ENCODE measurements at places on chromosomes 16 and 17.

- DNase-seq, result peak; percentile 11
These were observed 86.4 kb downstream of the FOXL1 start for GRCh38 chr16:86664522-86665318.

DNA sequence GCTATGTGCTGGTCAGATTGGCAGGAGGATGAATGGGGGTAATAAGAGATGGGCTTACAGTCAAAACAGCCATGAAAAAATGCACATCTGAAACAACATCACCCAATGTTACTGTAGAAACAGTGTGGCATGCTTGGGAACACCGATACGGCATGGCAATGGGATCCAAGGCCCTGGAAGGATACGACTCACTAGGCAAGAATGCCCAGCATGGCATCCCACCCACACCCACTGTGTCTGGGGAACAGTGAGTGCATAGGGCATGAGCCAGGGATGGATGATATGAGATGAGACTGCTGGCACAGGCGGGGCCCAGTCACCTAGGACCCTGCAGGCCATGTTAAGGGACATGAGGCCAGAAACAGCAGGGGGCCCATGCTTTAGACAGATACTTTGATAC is 11.5 kb downstream of the TRIM25 start:
- no peak for DNase-seq

DNA sequence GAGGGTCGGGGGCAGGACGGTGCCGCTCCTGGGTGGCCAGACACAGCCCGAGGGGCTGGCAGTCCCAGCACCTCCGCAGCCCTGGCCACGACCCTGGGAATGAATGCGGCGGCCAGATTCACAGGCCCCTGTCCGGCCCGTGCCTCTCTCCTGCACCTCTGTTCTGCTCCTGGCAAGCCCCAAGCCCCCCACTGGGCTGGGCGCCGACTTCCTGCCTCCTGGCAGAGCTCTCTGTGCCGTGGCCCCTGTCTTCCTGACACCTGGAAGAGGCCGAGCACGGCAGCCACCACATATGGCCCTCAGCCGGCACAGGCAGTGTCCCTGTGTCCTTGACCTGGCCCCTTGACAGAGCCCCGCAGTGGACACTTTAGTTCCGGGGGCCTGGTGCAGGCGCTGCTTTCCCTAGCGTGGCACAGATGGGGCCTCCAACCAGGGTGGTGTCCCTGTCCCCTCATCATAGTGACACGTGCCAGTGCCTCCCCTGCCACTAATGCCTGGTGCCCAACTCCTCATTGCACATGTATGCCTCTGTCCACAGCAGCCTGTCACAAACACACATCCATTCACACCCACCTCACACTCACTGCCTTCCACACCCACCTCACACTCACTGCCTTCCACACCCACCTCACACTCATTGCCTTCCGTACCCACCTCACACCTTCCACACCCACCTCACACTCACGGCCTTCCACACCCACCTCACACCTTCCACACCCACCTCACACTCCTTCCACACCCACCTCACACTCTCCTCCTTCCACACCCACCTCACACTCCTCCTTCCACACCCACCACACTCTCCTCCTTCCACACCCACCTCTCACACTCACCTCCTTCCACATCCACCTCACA is 110.6 kb upstream of the PLCG2 start:
- DNase-seq, result no peak

- no peak for DNase-seq
These were observed 80.3 kb downstream of the MRTFB start for GRCh38 chr16:14151256-14152030.

DNA sequence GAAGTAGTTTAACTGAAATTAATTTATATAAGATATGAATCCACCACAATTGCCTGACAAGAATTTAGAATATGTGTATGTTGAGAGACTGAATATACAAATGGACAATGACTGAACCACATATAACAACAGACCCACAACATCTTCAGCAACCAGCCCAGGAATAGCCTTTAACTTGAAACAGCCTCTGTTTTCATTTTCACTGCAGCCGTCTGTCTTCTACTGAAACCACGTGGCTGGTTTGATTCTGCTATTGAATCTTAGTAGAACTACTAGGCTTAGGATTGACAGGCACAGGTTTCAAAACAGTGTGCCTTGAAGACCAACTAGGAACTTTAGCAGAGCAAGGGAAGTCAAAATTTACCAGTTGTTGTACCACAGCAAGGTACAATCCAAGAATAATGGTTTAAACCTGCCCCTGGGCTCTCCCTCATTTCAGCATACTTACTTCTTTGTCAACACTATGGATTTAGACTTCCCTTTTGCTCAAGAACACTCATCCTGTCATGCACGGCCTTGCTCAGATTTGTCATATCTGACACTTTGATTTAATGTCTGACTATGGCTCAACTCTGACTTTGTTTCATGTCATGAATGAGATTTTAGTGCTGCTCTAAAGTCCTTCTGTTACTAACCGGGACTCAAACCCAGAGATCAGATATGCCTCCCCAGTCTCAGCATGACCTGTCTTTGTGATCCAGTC is 355.0 kb downstream of the KIF2B start:
- no peak for DNase-seq

GRCh38 chr17:64492481-64493109 is 4.3 kb downstream of the POLG2 start:
- no peak for DNase-seq

- no peak for DNase-seq
These were observed 147.8 kb downstream of the IRF8 start for GRCh38 chr16:86046667-86047270.

DNA sequence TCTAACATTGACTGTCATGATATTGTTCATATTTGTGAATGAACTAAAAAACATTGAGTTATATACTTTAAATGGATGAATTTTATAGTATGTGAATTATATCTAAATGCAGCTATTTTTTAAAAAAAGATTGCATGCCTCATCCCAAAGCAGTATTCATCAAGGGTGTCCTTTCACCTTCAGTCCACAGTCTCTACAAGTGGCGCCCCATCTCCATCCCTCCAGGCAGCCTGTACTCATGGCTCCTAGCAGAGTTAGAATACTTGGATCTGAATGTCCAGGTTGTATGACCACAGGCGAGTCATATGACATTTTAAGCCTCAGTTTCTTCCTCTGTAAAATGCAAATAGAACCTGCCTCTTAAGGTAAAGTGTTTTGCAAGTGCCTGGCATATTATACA is 69.8 kb downstream of the TMEM100 start:
- DNase-seq, result no peak

- DNase-seq, result no peak
These were observed 18.4 kb downstream of the SYT17 start for GRCh38 chr16:19186408-19186807.

- DNase-seq, result no peak
These were observed 223.5 kb downstream of the CCDC182 start for GRCh38 chr17:57521606-57522005.

DNA sequence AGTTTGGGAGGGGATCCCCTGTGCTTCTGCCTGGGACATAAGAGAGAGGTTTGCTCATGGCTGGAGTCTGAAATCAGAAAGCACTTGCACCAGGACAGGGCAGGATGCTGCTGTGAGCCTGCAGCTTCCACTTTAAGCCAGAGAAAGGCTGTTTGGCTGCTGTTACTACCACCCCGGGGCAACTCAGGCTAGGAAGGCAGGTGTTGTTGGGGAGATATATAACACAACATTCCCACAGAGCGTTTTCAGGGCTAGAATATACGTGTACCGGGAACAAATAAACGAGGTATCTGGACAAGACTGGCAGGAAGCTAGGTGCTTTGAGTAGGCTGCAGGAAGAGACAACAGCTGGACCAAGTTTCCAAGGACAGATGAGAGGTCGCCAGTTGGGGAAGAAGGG is 313.3 kb upstream of the CCL2 start:
- DNase-seq, result no peak

DNA sequence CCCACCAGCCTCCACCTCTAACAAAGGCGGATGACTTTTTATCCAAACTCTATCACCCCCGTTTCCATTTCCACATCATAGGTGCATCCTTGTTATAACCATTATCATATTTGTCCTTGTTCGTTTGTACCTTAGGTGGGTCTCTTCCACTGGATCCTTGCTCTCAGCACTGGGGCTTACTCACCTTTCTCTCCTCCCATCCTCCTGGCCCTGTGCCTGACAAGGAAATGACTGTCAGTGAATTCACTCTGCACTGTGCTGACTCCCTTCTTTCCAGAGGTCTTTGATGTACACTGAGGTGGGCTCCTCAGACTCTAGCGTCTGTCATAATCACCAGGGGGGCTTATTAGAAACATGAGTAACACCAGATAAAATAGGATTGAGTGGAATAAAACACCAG is 3.1 kb downstream of the GSG1L2 start:
- DNase-seq, result no peak

GRCh38 chr17:7711051-7711755 is 6.2 kb downstream of the EFNB3 start:
- no peak for DNase-seq

DNA sequence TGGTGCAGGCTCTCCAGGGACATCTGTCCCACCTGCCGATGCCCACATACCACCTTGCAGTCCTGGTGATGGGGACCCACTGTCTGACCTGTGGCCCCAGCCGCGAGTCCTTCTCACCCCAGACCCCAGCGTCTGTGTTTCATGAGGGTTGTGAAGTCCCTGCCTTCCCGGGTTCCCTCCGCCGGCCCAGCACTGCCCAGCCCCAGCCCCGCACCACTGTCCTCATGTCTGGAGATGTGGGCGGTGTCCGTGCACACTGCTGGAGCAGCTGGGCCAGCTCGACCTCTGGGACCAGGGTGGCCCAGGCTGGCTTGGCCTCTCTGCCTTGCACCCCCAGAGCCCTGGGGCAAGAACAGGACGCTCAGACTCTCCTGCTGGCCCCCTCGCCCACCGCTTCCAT is 199.5 kb upstream of the CIBAR2 start:
- no peak for DNase-seq

GRCh38 chr17:69684251-69684650 is 269.8 kb downstream of the MAP2K6 start:
- no peak for DNase-seq

DNA sequence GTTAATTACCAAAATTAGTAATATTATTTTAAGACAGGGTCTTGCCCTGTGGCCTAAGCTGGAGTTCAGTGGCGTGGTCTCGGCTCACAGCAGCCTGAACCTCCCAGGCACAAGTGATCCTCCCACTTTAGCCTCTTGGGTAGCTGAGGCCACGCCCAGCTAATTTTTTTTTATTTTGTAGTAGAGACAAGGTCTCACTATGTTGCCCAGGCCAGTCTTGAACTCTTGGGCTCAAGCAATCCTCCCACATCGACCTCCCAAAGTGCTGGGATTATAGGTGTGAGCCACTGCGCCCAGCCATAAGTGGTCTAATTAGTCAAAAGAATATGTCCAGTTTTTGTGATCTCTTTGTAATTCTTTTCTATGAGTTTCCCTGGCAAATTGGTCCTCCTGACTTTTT is 12.0 kb upstream of the CFDP1 start:
- DNase-seq, result no peak

DNA sequence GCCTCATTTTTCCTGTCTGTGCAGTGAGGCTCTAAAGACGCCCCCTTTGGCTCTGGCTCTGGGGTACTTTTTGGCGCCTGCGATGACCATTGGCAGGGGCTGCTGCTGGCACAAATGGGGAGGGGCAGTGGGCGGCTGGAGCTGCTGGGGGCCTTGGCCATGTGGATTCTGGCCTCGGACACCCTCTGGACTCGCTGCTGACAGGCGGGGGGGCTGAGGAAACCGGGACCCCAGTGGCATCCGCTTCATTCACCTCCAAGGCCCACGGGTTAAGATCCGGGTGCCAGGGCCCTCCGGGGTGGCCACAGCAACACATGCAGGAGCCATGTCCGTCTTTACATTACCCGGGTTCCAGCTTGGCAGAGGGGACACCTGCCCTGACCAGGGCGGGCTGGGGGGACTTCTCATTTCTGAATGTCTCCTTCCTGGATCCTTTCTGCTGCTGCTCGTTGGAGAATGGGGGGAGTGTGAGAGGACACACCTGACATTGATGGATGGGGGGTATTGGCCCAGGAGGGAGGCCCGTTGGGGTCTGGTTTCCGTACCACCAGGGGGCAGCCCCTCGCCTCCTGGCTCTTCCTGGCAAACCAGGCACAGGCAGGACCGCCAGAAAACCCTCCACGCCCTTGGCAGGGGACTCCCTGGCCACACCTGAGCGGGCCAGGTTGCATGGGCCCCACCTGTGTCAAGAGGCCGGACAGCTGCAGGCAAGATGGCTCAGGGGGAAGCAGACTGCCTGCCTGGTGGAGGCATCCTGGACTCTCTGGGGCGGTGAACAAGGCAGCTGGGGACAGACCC is 21.8 kb downstream of the GSE1 start:
- no peak for DNase-seq

DNA sequence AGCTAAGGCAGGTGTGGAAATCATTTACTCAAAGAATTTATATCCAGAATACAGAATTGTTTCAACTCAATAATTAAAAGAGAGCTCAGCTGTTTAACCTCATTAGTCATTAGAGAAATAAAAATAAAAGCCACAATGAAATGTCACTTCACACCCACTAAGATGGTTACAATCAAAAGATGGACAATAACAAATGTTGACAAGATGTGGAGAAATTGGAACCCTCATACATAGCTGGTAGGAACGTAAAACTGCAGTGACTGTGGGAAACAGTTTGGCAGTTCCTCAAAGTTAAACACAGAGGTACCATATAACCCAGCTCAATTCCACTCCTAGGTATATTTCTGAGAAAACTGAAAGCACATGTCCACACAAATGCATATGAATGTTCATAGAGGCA is 49.8 kb downstream of the NDEL1 start:
- DNase-seq, result no peak

DNA sequence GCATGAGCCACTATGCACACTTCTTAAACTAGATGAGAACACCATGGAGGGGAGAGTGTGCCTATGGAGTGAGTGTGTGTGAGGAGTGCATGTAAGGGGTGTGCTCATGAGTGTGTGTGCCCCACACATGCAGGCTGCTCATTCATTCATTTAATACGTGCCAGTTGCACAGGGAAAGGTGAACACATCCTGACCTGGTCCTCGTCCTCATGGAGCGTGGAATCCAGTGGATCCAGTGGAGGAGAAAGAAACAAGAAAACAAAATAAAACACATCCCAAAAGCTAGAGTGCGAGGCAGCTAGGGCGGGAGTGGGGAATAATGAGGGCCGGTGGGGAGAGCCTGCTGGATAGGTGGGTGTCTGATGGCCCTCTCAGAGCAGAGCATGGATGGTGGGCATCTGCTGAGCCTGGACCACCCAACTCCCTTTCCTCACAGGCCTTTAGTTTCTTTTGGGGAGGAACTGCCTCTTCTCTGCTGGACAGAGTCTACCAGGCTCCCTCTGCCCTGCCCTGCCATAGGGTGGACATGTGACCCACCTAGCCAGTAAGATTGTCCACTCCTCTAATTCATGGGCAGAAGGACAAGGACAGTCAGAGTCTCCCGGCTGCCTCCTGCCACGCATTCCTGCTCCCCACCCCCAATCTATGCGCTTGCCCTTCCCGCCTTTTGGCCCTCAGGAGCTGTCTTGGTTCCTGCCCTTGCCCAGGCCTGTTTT is 204.3 kb downstream of the RAB11FIP4 start:
- no peak for DNase-seq

- DNase-seq, result no peak
These were observed 6.4 kb downstream of the CLCN7 start for GRCh38 chr16:1468426-1468810.

DNA sequence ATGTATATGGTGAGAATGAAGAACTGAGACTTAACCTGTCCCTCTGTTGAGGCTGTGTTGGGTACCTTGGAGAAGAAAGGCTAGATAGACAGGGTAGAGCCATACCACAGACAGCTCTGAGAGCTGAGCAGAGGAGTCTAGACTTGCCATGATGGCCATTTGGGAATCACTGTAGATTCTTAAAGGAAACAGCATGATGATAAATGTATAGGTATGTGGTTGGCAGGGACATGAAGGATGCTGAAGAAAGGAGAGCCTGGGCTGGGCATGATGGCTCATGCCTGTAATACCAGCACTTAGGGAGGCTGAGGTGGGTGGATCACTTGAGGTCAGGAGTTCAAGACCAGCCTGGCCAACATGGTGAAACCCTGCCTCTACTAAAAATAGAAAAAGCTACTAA is 114.4 kb upstream of the HAS3 start:
- no peak for DNase-seq
